RPMI8226 (cell line): ENCODE measurements at places on chromosomes 3 and 15.

DNA sequence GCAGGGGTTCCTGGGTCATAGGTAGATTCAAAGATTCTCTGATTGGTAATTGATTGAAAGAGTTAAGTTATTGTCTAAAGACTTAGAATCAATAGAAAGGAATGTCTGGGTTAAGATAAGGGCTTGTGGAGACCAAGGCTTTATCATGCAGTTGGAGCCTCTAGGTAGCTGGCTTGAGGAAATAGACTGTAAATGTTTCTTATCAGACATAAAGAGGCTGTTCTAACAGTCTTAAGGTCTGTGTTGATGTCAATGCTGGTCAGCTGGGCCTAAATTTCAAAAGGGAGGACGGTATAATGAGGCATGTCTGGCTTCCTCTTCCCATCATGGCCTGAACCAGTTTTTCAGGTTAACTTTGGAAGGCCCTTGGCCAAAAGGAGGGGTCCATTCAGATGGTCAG is 48.9 kb downstream of the GASK1A start:
- DNase-seq: no peak

DNA sequence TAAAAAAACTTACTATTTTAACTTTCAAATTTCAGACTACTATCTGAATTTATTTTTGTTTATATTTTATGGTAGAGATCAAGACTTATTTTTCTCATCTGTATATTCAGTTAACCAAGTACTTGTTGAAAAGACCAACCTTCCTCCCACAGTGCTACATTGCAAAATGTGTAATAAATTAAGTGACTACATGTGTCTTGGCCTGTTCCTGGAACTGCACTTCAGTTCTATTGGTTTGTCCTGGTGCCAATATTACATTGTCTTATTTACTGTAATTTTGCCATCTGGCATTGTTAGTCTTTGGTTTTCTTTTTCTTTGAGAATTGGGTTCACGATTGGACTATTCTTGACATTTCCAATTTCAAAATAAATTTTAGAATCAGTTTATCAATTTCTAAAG is 138.4 kb upstream of the KCNMB2 start:
- DNase-seq: no peak

DNA sequence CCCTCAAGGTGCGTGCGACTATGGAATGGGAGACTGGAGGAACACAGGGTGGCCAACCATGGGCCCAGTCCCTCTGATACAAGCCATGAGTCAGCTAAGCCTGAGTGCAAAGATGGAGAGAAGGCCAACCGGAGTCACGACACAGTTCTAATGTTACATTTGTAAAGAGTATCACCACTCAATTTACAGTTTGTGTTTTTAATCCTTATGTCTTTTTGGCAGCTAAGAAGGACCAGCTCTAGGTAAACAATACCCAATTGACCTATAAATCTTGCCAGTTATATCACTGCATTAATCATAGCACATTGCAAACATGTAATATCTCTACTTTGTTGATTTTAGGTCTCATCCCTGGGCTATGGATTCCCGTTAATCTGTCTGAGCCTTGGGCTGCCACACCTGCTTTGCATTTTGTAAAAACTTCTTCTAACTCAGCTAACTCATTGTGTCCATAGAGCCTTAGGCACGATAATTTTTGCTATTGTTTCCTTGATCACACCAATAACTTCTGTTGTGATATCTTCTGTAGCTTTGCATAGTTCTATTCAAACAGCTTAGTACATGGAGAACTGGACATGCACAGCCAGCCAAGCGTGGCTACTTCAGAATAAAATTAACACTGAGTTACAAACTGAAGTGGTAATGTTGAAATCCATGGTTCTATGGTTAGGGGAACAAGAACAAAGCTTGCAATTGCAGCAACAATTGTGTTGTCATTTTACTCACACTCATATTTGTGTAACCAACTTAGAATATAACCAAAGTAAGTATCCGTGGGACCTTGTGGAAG is 50.3 kb downstream of the LSM3 start:
- no peak for DNase-seq

GRCh38 chr3:24500806-24501205 is 6.2 kb upstream of the THRB start:
- DNase-seq: no peak
